GDM1 (cell line): ENCODE measurements at places on chromosomes 13 and 19.

DNA sequence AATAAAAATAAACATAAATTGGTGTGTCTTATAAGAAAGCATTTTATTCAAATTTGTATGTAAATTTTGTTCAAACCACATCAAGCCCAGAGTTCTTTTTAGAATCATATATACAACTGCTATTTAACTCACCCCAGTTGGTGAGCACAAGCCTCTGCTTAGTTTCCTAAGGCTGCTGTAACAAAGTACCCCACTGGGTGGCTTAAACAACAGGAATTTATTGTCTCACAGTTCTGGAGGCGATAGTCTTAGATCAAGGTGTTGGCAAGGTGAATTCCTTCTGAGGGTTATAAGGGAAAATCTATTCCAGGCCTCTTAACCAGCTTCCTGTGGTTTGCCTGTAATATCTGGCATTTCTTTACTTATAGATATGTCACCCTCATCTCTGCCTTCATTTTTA is 1133.5 kb downstream of the OLFM4 start:
- no peak for DNase-seq

- peak; percentile 4 for DNase-seq
These were observed 29.6 kb upstream of the CALM3 start for GRCh38 chr19:46571495-46571894.

GRCh38 chr13:101474419-101474957 is 22.0 kb downstream of the ITGBL1 start:
- no peak for DNase-seq

DNA sequence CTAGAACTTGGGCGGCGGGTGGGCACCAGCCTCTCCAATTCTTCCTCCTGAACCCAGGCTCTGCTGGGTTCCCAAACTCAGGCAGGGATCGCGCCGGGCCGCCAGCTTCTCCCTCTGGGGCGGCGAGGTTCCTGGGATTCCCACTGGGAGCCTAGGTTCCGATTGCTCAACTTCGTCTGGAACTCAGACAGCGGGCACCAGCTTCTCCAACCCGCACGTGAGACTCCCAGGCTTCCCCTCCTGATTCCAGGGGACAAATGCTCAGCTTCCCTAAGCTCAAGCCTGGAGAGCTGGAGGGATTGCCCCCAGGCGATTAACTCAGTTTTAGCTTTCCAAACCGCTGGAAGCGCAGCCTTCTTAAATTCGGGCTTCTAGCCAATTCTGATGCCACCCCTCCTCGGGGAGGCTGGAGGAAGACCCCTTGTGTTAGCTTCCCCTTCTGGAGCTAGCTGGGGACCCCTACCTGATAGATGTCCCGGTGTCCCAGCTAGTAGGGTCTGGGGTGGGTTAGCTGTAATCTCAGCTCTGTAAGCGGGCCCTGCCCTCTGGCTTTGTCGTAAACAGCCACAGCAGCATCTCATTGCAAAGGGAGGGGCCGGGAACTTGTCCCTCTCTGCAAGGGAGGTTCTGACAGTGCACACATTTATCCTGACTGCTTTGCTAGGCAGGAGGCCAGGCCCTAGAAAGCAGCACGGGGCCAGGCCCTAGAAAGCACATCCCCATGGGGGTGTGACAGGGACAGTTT is 671 bp downstream of the MCOLN1 start:
- no peak for DNase-seq

GRCh38 chr19:32824916-32825608 is 44.5 kb downstream of the SLC7A9 start:
- DNase-seq = no peak

DNA sequence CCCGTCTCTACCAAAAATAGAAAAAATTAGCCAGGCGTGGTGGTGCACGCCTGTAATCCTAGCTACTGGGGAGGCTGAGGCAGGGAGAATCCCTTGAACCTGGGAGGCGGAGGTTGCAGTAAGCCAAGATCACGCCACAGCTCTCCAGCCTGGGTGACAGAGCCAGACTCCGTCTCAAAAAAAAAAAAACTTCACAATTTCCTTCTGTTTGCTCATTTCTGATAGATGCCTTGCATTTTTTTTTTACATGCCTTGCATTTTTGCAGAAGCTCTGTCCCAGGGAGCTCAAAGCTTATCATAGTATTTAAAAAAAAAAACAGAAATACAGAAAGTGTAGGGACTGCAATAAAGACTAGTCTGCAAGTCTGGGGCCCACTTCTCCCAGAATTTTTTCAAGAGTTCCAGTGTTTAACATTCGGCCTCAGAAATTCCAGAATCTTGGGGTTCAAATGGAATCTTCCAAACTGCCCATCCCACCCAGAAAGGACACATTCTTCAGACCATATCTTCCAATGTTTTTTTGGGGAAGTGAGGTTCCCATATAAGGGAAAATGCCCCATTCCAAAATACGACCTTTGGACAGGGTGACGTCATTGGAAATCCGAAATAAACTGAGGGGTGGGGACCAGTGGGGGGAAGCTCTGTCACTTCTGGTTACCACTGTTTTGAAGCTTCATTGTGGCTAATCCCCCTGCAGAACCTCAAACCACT is 17.2 kb upstream of the RAB8A start:
- no peak for DNase-seq
